Testis (tissue), 5 donors: ENCODE measurements at places on chromosomes 2 and 18. TPM values are rescaled to one million over a fixed set of nuclear protein-coding genes. Genes with fewer than 3 reads are reported as not detected.

- H3K27ac ChIP-seq = no peak overlapping the region
- no peak overlapping the region for H3K4me3 ChIP-seq
- H3K4me1 ChIP-seq = no peaks in the 10 kb centered on the region
- no peak for DNase-seq
- H3K36me3 ChIP-seq = no peaks in the 10 kb centered on the region
These were observed 52.2 kb upstream of the B3GNT2 start for GRCh38 chr2:62143696-62144095.

GRCh38 chr18:31243740-31244512 is 74.0 kb upstream of the DSG1 start:
- H3K27me3 ChIP-seq = no peaks in the 10 kb centered on the region
- H3K4me3 ChIP-seq = no peak overlapping the region
- no peaks in the 10 kb centered on the region for H3K36me3 ChIP-seq
- H3K27ac ChIP-seq = no peak overlapping the region

- H3K4me1 ChIP-seq = no peaks in the 10 kb centered on the region
- no peak overlapping the region for H3K4me3 ChIP-seq
- no peak for DNase-seq
- H3K27me3 ChIP-seq = no peaks in the 10 kb centered on the region
These were observed 179.9 kb upstream of the NETO1 start for GRCh38 chr18:73047688-73048087.

- H3K27me3 ChIP-seq = no peaks in the 10 kb centered on the region
- H3K4me3 ChIP-seq = no peak overlapping the region
- H3K27ac ChIP-seq = no peak overlapping the region
- DNase-seq = no peak
- H3K36me3 ChIP-seq = no peaks in the 10 kb centered on the region
These were observed 3.1 kb downstream of the NRXN1 start for GRCh38 chr2:51028829-51029228.

The CD8B2 gene
- polyA plus RNA-seq = 0.16 TPM

The RAB27B gene
- polyA plus RNA-seq = 5.8 TPM
